NCI-H1930 (cell line): ENCODE measurements at places on chromosomes 11 and 22.

DNA sequence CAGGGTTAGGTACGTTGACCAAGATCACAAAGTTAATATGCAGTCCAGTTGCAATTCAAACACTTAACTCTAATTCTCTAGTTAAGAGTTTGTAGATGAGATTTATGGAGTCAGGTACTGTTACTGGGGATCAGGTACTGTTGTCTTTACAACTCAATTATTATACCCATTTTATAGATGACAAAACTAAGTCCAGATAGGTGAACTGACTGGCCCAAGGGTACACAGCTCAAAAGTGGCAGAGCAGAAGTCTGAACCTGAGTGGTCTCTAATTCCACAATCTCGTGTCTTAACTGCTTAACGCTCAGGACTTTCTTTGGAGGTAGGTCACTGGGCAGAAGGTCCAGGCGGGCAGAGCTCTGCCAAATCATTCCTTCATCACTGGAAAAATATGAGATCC, 77.5 kb downstream of the DSCAML1 start:
- no peak for DNase-seq

DNA sequence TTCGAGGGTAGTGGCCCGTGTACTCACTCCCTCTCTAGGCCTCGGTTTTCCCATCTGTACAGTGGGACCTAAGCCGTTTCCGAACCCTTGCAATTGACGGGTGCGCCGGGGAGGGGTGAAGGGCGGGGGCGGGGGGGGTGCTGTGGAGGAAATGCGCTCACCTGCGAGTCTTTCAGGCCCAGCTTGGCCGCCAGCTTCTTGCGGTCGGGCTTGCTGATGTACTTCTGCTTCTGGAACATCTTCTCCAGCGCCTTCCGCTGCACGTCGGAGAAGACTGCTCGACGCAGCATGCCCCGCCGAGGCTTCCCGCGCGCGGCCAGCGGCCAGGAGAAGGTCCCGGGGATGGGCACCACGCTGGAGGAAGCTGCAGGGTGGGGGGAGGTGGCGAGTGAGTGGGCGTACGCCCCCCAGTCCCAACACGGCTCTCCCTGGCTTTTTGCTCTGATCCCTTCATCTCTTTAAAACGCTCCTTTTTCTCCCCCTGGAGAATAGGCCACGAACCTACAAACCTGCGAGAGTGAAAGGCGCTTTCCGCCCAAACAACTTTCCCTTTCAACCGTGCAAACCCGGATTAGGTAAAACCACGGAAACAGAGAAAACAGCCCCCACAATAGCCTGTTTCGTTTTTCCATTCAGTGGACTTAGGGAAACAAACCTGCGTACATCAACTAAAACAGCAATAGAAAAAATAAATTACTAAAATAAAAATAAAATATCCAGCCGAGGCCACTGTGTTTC, 3.2 kb downstream of the DBX1 start:
- no peak for DNase-seq

- DNase-seq, result no peak
Measured at GRCh38 chr22:50548040-50548920, 2.6 kb downstream of the KLHDC7B start.

DNA sequence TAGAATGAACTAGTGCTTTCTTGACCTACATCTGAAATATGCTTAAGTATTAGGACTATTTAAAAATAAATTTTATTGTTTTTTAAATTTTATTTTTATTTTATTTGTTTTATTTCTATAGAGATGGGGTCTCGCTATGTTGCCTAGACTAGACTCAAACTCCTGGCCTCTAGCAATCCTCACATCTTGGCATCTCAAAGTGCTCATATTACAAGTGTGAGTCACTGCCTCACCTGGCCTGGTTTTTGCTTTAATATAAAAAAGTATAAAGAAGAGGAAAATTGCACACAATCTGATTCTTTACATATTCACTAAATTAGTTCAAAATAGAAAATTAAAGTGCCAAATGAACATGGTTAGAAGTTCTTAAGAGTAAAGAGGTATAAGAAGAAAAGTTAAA, 37.5 kb downstream of the HEPHL1 start:
- no peak for DNase-seq

DNA sequence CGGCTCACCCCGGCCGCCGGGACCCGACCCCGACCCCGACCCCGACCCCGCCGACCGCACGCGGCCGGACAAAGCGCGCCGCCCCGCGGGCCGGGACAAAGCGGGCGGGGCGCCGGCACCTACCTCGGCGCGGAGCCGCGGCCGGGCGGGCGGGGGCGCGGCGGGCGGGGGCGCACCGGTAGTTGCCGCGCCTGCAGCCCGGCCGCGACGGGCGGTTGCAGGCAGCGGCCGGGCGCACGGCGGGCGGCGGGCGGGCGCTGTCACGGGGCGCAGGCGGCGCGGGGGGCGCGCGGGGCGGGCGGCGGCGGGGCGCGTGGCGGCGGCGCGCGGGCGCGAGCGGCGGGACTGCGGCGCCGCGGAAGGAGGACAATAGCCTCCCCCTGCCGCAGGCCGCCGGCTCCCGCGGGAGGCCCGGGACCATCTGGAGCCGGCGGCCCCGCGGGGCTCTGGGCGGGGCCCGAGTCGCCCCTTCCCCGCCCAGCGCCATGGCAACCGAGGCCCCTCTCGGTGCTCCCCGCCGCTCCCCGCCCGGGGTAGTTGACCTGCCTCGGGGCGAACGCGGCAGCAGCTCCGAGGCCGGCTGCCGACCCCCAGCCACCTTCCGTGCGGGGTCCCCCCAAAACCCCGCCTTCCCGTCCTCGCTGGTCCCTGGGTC, 851 bp downstream of the SPTBN2 start:
- peak; percentile 18 for DNase-seq

DNA sequence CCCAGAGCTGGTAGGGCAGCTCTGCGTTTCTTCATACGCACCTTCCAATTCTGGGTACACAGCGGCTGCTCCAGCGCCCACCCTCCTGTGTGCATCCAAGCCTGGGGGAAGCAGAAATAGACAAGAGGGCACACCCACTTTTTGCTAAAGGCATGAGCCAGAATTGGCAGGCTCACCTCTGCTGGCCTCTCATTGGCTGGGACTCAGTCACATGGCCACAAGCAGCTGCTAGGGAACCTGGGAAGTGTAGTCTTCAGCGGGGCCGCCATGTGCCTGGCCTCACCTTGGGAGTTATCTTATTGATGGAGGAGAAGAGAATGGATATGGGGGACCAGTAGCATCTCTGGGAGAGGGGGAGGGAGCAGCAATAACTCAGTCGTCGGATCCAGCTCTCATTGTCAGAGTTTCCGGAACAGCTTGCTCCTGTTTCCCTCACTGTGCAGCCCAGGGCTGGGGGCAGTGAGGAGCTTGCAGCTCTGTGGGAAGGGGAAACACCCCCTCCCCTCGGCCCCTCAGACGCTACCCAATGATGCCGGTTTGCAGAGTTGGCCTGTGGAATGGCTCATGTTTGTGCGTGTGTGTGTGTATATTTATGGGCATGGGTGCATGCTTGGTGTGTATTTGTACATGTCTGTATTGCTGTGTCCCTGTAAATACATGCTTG, 11.8 kb upstream of the MIEF1 start:
- peak; percentile 47 for DNase-seq

DNA sequence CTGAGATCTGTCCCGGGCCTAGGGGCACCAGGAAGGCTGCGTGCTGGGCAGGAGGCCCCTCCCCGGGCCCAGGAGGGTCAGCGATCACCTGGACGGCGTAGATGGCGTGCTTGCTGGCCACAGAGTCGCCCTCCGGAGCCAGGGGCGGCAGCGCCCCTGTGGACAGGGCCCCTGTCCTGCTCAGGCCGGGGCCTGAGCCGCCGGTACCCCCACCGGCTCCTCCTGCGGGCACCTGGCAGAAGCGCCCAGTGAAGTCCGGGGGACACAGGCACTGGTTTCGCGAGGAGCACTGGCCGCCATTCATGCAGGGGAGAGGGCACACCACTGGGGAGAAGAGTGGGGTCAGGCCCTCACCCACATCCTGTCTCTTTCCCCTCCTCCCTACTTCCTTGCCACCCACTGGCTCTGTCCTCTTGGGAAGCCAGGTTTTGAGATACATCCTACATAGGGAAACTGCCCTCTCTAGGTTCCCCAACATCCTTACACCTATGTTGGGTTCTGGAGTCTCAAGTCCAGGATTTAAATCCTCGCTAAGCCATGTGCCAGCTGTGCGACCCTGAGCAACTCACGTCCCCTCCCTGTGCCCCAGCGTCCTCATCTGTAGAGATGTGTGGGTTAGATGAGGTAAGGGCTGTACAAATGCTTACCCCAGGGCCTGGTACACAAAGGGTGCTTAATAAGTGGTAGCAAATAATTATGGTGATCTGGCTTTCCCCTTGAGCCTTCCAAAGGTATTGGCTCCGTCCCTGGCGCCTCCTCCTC, 3.9 kb downstream of the LTBP3 start:
- DNase-seq, result no peak

GRCh38 chr11:118524356-118524755, 2.9 kb upstream of the TTC36 start:
- no peak for DNase-seq

GRCh38 chr11:10699072-10699471, 5.5 kb upstream of the IRAG1 start:
- no peak for DNase-seq

DNA sequence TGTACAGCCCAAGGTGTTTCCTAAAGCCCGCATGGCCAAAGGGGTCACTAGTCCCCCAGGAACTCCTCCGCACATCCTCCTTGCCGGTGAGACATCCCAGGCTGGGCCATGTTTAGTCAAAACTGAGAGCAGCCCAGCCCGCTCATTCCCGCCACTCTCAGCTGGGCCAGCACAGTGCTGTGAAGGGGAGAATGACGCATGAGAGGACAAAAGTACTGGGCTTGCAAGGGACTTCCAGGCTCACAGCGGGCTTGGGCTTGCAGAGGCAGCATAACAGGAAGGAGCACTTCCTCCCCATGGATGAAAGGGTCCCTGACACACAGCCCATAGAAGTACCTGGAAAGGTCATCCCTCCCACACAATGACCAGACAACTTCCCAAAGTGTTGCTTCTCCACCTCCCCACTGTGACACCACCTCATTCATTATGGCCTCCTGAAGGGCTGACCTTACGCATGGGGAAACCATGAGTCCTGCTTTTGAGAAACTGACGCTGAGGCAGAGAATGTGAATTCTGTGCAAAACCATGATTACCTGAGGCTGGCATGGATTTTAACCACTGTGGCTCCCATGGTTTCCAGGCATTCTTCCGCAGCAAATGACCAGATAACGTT, 19.1 kb downstream of the ETS1 start:
- no peak for DNase-seq

DNA sequence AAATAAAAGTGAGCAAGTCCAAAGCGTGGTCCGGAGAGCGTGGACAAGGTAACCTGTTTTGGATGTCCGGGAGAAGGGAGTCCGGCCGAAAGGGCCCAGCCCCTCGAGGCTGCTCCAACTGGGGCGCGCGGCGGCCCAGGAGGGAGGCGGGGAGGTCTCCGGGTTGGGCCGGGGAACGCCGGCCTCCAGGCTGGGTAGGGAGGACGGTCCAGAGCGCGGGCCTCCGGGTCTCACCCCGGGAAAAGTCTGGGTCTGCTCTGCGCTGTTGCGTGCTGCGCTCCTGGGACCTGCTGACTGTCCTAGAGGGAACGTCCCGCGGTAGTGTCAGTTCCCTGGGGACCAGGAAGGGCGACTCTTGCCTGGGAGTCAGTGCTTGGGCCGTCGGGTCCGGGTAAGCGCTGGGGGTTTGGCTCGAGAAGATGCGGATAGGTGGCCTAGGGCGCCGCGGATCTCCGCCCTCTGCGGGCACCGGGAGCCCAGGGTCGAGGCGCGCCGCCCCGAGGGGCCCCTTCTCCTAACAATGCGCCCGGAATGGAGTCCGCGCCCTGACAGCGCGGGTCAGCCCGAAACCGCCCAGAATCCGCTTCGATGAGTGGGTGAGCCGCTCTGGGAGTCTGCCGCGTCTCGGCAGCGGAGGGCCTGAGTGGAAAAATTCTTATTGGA, 988 bp upstream of the FLI1 start:
- no peak for DNase-seq
